ENCODE measurements at places on chromosomes 16 and 17. TPM values are rescaled to one million over a fixed set of nuclear protein-coding genes. Genes with fewer than 3 reads are reported as not detected.

The IL17C gene
- total RNA-seq: not detected

The TNK1 gene
- total RNA-seq: 10.8 TPM

- no peak overlapping the region for H3K4me3 ChIP-seq
- DNase-seq: no peak
- peaks cover 92% of the 10 kb centered on the region for H3K27me3 ChIP-seq
- H3K4me1 ChIP-seq: no peaks in the 10 kb centered on the region
Measured at GRCh38 chr17:77802811-77803220, 155.7 kb upstream of the TNRC6C start.

- H3K27ac ChIP-seq: no peak overlapping the region
- no peak overlapping the region for H3K4me3 ChIP-seq
- H3K27me3 ChIP-seq: peaks cover 54% of the 10 kb centered on the region
- DNase-seq: no peak
- H3K4me1 ChIP-seq: no peaks in the 10 kb centered on the region
- H3K36me3 ChIP-seq: no peaks in the 10 kb centered on the region
Measured at GRCh38 chr17:66822009-66822408, 12.9 kb upstream of the CACNG5 start.

- peaks cover 39% of the 10 kb centered on the region for H3K4me1 ChIP-seq
- no peak overlapping the region for H3K4me3 ChIP-seq
- peaks cover 36% of the 10 kb centered on the region for H3K36me3 ChIP-seq
- DNase-seq: peak; percentile 33
- H3K27me3 ChIP-seq: no peaks in the 10 kb centered on the region
Measured at GRCh38 chr16:84741340-84741830, 41.6 kb downstream of the USP10 start.

DNA sequence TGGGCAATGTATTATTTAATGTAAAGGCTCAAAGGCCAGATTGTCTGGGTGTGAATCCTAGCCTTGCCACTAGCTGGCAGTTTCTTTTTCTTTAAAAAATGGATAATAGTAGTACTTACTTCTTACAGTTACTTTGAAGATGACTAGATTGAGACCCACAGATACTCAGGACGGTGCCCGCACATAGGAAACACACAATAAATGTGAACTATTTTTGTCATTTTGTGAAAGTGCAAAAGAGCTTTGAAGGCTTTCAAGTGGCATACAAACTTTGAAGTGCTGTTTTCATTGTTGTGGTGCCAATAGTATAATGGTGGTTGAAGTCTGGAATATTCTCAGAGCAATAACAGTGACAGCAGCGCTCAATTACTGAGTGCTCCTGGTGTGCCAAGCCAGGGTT lies 63.6 kb downstream of the OTOA start:
- H3K4me1 ChIP-seq: no peaks in the 10 kb centered on the region
- no peak for DNase-seq
- H3K27me3 ChIP-seq: no peaks in the 10 kb centered on the region
- H3K4me3 ChIP-seq: no peak overlapping the region

The SHISA6 gene
- not detected for total RNA-seq

The EME1 gene
- 28.0 TPM for total RNA-seq

The C17orf78 gene
- total RNA-seq: not detected

The TMEM238L gene
- total RNA-seq: not detected

The CD300A gene
- not detected for total RNA-seq

DNA sequence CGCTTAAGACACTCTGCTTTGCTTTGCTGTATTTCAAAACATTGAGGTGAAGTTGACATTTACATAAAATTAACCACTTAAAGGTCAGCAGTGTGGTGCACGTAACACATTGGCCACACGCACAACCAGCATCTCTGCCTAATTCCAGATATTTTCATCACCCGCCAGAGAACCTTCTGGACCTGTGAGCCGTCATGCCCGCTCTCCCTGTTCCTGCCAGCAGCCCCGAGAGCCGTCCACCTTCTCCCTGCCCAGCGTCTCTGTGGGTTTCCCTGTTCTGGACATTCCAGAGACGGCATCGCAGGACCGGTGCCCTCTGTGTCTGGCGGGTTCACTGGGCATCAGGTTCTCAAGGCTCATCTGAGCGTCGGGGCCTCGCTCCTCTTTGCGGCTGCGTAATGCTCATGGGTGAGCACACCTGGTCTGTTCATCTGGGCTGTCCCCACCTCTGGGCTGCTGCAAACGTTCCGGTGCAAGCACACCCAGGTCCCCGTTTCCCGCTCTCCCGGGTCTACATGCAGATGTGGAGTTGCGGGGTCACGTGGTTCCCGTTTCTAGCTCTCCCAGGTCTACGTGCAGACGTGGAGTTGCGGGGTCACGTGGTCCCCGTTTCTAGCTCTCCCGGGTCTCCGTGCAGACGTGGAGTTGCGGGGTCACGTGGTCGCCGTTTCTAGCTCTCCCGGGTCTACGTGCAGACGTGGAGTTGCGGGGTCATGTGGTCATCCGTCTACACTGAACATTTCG lies 48.1 kb upstream of the GNG13 start:
- H3K27me3 ChIP-seq: no peaks in the 10 kb centered on the region
- no peaks in the 10 kb centered on the region for H3K4me1 ChIP-seq
- no peak overlapping the region for H3K4me3 ChIP-seq
- H3K27ac ChIP-seq: no peak overlapping the region

The AURKB gene
- total RNA-seq: 72.3 TPM

DNA sequence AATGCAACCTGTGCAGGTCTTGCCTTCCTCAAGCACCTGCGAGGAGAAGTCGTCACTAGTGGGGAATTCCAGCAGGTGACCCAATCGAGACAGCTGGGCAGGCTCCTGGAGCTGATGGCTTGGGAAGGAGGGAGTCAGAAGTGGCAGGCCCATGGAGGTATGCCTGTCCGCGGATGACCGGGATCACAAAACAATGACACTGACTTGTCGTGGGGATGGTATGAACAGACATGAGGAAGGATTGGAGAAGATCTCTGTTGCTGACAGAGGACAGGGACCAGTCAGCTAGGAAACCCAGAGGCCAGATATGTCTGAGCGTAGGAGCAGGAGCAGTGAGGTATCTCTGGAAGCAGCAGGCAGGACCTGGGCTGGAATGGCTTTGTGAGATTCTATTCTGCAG lies 233.3 kb downstream of the SOX9 start:
- H3K36me3 ChIP-seq: no peaks in the 10 kb centered on the region
- H3K27me3 ChIP-seq: no peaks in the 10 kb centered on the region
- no peak overlapping the region for H3K27ac ChIP-seq
- peaks cover 11% of the 10 kb centered on the region for H3K4me1 ChIP-seq

DNA sequence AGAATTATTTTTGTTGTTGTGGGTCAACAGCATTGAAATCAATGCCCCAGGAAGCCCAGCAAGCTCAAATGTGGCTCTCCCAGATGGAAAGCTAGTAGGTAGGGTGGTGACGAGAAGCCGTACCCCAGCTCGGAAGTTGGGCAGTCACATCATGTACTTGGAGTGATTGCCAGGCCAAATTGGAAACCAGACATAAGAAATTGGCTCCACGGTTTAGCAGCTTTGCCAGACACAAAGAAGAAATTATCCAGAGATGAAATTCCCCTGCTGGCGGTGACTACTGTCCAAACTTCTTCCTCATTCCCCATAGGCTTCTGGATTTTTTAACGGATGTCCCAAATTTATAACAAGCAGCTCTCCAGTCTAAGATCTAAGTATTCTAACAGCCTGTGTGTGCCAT lies 95.9 kb downstream of the OR1D5 start:
- no peaks in the 10 kb centered on the region for H3K36me3 ChIP-seq
- no peak for DNase-seq
- no peak overlapping the region for H3K27ac ChIP-seq
- H3K27me3 ChIP-seq: no peaks in the 10 kb centered on the region
- H3K4me3 ChIP-seq: no peak overlapping the region

The CCL17 gene
- total RNA-seq: not detected

The UBE2G1 gene
- total RNA-seq: 46.8 TPM

DNA sequence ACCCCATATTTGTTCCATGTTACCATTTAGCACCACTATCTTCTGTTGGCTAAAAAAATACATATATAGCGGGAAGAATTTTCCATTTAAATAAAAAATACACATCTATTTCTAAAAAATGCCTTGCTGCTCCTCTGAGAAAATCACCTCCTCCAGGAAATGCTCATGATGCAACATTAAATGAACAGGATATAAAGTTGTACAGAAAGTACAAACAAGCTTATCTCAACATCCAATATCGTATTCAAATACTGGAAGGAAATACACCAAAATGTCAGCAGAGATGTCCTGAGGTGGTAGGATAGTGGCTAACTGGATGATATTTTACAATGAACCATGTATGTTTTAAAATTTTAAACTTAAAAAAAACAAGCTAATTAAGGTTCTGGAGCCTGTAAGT lies 21.3 kb downstream of the GNA13 start:
- H3K27ac ChIP-seq: no peak overlapping the region
- peaks cover 12% of the 10 kb centered on the region for H3K4me1 ChIP-seq
- no peak overlapping the region for H3K4me3 ChIP-seq
- no peaks in the 10 kb centered on the region for H3K36me3 ChIP-seq
- H3K27me3 ChIP-seq: no peaks in the 10 kb centered on the region

The RAPGEFL1 gene
- 1.3 TPM for total RNA-seq

DNA sequence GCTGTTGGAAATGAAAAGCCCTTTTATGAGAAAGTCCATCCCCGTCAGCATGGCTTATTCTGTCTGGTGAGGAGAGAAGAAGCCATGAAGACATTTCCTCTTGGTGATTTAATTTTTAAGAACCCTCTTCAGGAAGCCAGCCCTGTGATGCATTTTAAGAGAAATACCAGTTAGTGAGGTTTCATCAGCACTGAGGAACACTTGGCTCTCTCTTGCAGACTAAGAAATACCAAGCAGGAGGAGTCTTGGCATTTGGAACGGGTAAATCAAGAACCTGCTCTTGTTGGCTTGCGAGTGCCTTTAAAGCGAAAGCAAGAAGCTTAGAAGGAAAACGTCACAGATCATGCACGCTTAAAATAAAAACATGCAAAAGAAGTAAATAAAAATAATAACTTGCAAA lies 17.5 kb downstream of the RAB11FIP3 start:
- H3K4me1 ChIP-seq: no peaks in the 10 kb centered on the region
- no peaks in the 10 kb centered on the region for H3K36me3 ChIP-seq
- H3K27ac ChIP-seq: no peak overlapping the region

The LITAFD gene
- total RNA-seq: not detected

DNA sequence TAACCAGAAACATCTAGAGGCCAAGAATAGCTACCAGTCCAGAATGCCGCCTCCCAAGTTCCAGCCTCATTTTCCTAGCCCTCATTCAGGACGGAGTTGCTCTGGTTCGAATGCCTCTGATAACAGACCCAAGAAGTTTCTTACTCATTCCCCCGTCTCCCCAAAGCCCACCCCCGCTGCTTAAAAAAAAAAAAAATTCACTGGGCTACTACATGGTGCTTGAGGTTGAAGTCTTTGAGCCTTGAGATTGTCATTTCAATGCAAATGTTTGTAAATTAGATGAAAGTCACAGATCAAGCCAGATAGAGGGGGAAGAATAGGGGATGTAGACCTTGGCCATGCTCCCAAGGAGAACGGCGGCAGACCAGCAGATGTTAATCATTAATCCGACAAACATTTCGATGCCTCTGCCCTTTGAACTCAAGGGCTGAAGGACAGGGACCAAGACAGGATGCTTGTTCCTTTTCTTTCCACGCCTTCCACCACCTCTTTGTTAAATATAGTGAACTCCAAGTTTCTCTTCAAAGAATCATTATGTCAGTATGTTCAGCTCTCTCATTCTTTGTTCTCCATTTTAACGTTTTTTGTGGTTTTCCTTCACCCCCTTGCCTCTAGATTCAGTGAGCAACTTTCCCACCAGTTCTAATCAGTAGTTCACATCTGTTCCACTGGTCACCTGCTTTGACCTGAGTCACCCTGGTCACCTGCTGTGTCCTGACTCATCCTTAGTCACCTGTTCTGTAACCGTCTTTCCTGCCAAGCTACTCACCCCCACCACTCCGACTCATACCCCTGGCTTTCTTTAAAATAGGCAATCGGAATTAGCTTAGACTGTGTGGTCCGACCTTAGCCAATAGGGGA lies 190.3 kb downstream of the CPPED1 start:
- peaks cover 24% of the 10 kb centered on the region for H3K4me1 ChIP-seq
- no peak overlapping the region for H3K4me3 ChIP-seq
- no peaks in the 10 kb centered on the region for H3K27me3 ChIP-seq
- no peaks in the 10 kb centered on the region for H3K36me3 ChIP-seq

DNA sequence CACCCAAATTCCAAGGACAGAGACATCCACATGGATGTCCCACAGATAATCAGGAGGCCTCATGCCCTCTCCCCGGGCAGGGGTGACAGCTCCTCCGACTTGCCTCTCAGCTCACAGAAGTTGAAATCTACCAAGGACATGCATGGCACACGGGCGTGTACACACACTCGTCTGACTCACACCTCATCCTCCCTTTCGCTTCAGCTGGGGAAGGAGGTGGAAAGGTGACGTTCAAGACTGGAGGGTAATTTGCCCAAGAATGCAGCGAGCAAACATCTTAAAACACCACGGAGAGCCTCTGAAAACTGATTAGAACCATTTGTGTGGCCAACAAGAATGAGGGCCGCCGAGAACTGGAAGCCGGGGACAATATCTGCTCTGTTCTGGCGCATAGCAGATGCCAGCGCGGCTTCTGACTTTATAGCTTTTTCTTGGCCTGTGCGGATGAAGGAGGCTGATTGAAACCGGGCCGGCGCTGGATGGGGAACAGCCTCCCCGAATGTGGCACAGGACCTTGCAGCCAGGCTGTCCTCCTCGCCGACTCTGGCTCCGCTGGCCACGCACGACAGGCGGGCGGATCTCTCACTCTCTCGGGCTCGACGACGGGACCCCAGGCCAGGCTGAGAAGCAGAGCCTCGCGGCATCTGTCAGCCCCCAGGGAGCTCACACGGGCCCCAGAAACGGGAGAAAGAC lies 100.9 kb downstream of the C16orf95 start:
- peak; percentile 9 for DNase-seq
- H3K36me3 ChIP-seq: no peaks in the 10 kb centered on the region
- H3K27ac ChIP-seq: no peak overlapping the region

DNA sequence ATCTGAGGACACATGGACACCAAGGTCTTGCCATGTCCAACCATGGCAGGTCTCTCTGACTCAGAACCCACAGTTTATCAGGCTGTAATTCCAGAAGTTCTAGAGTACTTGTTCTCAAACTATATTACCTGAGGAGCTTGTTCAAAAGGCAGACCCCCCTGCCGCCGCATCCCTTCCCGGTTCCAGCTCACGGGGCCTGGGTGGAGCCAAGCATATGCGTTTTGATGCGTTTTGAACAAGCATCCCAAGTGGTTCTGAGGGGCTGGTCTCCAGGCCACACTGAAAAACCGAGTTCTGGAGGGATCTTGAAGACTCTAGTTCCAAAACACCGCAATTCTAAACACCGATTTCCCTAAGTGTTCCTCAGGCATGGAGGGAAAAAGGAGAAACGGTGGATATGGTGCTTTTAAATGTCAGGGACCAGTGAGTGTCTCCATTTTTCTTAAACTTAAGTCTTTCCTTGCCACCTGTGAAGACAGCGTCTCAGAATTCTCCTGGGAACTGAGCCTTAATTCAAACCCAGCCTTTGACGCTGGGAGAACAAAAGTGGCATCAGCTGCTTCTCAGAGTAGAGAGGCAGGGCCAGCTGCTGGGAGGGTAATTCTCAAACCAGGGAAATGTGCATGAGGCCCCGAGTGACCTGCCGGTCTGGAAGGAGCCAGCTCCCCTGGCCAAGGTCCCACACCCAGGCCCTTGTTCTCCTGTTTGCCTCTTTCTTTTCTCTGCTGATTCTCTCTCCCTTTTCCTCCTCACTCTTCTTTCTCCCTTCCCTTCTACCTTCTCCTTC lies 84.4 kb upstream of the PLCG2 start:
- H3K4me3 ChIP-seq: no peak overlapping the region
- no peak overlapping the region for H3K27ac ChIP-seq
- peaks cover 6% of the 10 kb centered on the region for H3K36me3 ChIP-seq
- H3K27me3 ChIP-seq: no peaks in the 10 kb centered on the region
- no peaks in the 10 kb centered on the region for H3K4me1 ChIP-seq

- H3K27ac ChIP-seq: no peak overlapping the region
- DNase-seq: peak; percentile 54
- peaks cover 20% of the 10 kb centered on the region for H3K4me1 ChIP-seq
- H3K36me3 ChIP-seq: no peaks in the 10 kb centered on the region
- no peaks in the 10 kb centered on the region for H3K27me3 ChIP-seq
Measured at GRCh38 chr16:4682616-4683254, 10.6 kb upstream of the NUDT16L1 start.
